Liver (tissue), 10 donors: ENCODE measurements at places on chromosomes 16 and 17. TPM values are rescaled to one million over a fixed set of nuclear protein-coding genes. Genes with fewer than 3 reads are reported as not detected.

SPNS2 gene
- total RNA-seq, result 4.9 TPM

TP53TG3C gene
- not detected for total RNA-seq

VMO1 gene
- total RNA-seq, result 1.7 TPM

ZNF200 gene
- 4.5 TPM for total RNA-seq

PYDC1 gene
- not detected for total RNA-seq

PITPNM3 gene
- total RNA-seq, result 1.9 TPM

BCO1 gene
- total RNA-seq, result 0.23 TPM

TEKT1 gene
- not detected for total RNA-seq

EFCAB13 gene
- 2.6 TPM for total RNA-seq

KRTAP9-4 gene
- not detected for total RNA-seq

AOC2 gene
- 0.33 TPM for total RNA-seq

SPIRE2 gene
- 7.2 TPM for total RNA-seq

ESRP2 gene
- total RNA-seq, result 21.0 TPM

ARL5C gene
- not detected for total RNA-seq

CRHR1 gene
- total RNA-seq, result not detected

CDRT15 gene
- not detected for total RNA-seq

SLC47A1 gene
- 69.2 TPM for total RNA-seq

GRN gene
- 90.9 TPM for total RNA-seq

TLCD3A gene
- 1.7 TPM for total RNA-seq

COL1A1 gene
- total RNA-seq, result 72.5 TPM

MAPK7 gene
- 6.0 TPM for total RNA-seq

MYH8 gene
- total RNA-seq, result 0.14 TPM

CBX8 gene
- 1.4 TPM for total RNA-seq

TAC4 gene
- total RNA-seq, result not detected

KRTAP2-3 gene
- total RNA-seq, result not detected

ENO3 gene
- 26.3 TPM for total RNA-seq

TBC1D10B gene
- total RNA-seq, result 16.5 TPM

DNAH3 gene
- total RNA-seq, result not detected

NPIPA2 gene
- total RNA-seq, result 0.23 TPM

NHLRC4 gene
- total RNA-seq, result 7.0 TPM

NAE1 gene
- total RNA-seq, result 24.1 TPM

TBC1D26 gene
- not detected for total RNA-seq

DPEP3 gene
- total RNA-seq, result 0.37 TPM

DNAH17 gene
- 0.09 TPM for total RNA-seq

CIBAR2 gene
- total RNA-seq, result not detected

GCGR gene
- 20.7 TPM for total RNA-seq

PFN1 gene
- total RNA-seq, result 150 TPM

KRT31 gene
- total RNA-seq, result not detected

RGS11 gene
- not detected for total RNA-seq

TP53TG3 gene
- not detected for total RNA-seq

CMIP gene
- total RNA-seq, result 14.1 TPM

SP2 gene
- 3.5 TPM for total RNA-seq

HOXB5 gene
- total RNA-seq, result 0.08 TPM

C16orf96 gene
- total RNA-seq, result 0.25 TPM

SPPL2C gene
- total RNA-seq, result not detected

CDR2L gene
- 1.5 TPM for total RNA-seq

OR4D2 gene
- not detected for total RNA-seq

XAF1 gene
- 33.9 TPM for total RNA-seq

SLC35G6 gene
- total RNA-seq, result not detected
